Caki2 (cell line): ENCODE measurements at places on chromosomes 5 and 9.

- no peak for DNase-seq
Measured at GRCh38 chr9:98402019-98402840, 146.8 kb upstream of the TBC1D2 start.

DNA sequence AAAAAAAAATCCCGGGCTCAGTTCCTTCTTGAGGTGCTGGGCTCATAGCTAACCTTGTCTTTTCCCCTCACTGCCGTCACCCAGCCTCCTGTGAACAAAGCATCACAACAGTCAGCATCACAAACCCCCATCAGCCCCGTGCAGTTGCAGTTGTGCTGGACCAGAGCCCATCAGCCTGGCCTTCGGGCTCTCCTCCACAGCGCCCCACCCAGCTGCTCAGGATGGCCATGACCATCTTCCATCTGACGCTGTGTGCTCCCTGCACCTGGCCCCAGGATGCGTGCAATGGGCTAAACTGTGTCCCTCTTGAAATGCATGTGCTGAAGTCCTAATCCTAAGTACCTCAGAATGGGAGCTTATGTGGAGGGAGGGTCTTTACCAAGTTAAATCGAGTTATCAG is 48.1 kb downstream of the NSUN2 start:
- no peak for DNase-seq

GRCh38 chr9:17719053-17719452 is 140.2 kb downstream of the SH3GL2 start:
- DNase-seq: no peak

GRCh38 chr5:43514471-43514815 is 505 bp downstream of the C5orf34 start:
- DNase-seq: no peak

- DNase-seq: peak; percentile 37
Measured at GRCh38 chr5:87411973-87412629, 629 bp downstream of the CCNH start.

GRCh38 chr9:81344366-81344765 is 345.0 kb downstream of the TLE1 start:
- no peak for DNase-seq

- DNase-seq: no peak
Measured at GRCh38 chr9:34505370-34506120, 17.2 kb downstream of the ENHO start.

DNA sequence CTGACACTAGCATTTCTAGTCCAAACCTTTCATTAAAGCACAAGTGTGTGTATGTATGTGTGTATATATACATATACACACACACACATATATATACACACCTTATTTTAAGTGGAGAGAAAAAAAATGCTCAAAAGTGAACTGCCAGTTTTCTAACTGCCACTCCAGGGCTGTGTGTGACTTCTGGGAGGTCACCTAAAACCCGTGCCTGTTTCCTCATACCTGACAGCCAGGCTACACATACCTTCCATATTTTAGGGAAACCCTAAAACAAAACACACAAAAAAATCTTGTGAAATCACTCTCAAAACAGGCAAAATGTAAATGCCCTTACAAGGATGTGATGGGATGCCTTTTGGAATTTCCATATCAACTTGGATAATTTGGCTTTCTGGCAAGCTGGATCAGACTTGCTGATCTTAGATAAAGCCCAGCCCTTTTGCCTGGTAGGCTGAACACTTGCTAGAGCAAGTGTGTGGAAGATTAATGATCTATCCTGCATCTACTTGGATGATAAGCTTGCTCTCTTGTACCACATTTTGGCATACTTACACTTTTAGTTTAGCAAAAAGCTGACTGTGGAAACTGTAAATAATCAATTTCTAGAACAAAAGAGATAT is 127.8 kb downstream of the GNAQ start:
- no peak for DNase-seq

GRCh38 chr5:121681229-121681855 is 170.3 kb upstream of the FTMT start:
- no peak for DNase-seq

- DNase-seq: no peak
Measured at GRCh38 chr5:9483779-9484178, 62.1 kb downstream of the SEMA5A start.

GRCh38 chr9:95284162-95285080 is 33.1 kb downstream of the FANCC start:
- peak; percentile 92 for DNase-seq
